ENCODE measurements at places on chromosomes 16 and 17.

DNA sequence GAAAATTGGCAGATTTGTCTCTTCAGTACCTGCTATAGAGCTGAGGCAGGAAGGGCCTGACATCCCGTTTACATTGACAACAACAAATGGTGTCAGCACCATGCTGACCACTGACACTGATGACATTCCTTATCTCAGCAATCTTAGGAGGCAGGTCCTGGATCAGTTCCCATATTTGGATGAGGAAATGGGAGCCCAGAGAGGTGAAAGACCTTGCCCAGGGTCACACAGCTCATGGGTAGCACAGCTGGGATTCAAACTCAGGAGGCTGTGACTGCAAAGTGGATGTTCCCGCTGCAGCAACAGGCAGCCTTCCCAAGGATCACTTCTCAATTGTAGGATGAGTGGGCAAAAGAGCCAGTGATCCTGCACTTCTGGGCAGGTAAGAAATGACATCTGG, 30.5 kb upstream of the CACNG4 start:
- DNase-seq, result no peak

GRCh38 chr17:44361292-44362260, 2.1 kb downstream of the FAM171A2 start:
- DNase-seq, result no peak

- no peak for DNase-seq
Observed at GRCh38 chr17:21292867-21293830, 8.6 kb downstream of the MAP2K3 start.

GRCh38 chr17:38327936-38328335, 15.8 kb downstream of the GPR179 start:
- DNase-seq, result no peak

- no peak for DNase-seq
Observed at GRCh38 chr17:48522031-48522653, 8.7 kb downstream of the HOXB1 start.

DNA sequence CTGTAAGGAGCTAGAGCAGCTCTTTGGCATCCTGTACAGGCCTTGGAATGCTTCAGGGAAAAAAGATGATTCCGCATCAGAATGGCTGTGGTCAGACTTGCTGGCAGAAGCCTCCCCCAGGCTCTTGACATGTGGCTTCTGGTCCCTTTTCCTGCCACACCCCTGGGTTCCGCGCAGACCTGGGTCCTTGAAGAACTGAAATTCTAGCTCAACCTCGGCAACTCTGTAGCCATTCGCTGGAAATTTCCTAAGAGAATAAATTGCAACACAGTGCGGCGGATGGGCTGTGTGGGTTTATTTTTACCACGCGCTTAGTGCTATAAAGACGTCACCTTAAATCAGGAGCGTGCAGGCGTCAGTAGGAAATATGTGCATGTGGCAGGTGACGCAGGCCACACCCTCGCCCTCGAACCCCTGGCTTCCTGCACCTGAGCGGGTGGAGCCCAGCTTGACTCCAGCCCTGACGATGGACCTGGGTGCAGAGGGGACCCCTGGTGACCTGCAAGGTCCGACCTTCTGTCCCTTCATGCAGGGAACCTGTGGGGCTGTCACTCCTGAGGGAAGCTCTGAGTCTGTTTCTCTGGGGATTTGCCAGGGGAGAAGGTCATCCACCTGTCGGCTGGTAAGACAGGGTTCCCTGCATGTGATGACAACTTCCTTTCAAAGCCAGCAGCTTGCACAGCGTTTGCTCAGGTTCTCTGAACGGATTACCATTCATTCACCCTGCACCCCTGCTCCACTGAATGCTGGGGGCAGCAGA, 46.3 kb downstream of the METRNL start:
- DNase-seq, result no peak

DNA sequence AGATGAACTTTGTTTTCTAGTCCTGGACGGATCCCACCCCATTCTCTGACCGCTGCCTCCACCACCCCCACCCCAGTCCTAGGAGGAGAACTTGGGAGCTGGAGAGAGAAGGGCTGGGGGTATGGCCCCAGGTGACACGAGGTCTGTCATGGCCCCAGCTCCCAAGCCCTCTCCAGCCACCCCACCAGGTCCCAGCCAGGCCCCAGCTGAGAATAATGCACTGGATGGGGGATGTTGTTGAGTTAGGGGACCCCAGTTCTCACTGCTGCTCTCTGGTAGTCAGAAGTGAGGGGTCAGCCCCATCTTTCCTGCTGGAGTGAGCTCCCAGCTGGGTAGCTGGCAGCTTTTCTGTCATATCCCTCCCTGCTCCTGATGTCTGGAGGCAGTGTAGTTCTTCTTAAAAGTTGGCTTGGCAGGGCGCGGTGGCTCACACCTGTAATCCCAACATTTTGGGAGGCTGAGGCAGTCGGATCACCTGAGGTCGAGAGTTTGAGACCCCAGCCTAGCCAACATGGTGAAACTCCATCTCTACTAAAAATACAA, 4.6 kb upstream of the COL1A1 start:
- DNase-seq, result no peak
